ENCODE measurements at places on chromosomes 12 and 14. TPM values are rescaled to one million over a fixed set of nuclear protein-coding genes. Genes with fewer than 3 reads are reported as not detected.

- DNase-seq, result no peak
These were observed 847.8 kb downstream of the RPS29 start for GRCh38 chr14:48738186-48738925.

Gene MGAT4C
- 1.0 TPM for total RNA-seq

Gene KLHDC1
- total RNA-seq, result 19.4 TPM

DNA sequence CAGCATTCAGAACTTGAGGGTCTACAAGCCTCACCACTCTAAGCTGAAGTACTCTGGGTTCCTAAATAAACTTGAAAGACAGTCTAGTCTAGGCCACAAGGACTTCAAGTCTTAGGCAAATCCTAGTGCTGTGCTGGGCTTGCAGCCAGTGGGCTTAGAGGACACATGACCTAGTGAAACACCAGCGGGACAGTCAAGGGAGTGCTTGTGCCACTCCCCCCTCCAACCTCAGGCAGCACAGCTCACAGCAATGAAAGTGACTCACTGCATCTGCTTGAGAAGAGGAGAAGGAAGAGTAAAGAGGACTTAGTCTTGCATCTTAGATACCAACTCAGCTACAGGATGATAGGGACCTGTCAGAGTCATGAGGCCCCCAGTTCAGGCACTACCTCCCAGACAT lies 438.1 kb downstream of the IPO8 start:
- no peak for DNase-seq

- peak; percentile 78 for DNase-seq
These were observed 703 bp downstream of the NOVA1 start for GRCh38 chr14:26597071-26597588.

DNA sequence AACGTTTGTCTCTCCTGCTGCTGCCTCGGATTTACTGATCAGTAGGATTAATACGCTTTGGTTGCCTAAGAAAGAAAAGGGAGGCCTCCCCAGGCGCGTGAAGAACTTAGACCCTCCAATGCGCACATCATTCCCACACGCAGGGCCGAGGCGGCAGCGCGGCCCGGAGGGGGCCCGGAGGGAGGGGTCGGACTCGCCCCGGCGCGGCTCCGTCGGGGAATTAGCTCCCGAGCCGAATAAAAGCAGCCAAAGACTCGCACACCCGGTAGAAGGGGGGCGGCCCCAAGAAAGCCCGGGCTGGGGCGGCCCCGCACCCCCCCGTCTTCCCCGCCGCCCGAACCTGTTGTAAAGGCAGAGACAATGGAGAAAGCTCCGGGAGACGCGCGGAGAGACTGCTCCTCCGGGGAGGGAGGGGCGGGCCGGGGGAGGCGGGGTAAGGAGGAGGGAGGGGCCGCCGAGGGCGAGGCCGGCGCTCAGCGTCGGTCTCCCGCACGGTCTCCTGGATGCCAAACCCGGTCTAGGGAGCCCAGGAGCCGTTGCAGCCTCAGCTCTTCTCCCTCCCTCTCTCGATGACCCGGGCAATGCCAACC lies at the start of gene NELL2:
Gene NELL2 (minus strand): TSS at position 362 of the 590 bp plus-strand sequence. CDS start 446 bp downstream, outside the sequence.
- peak; percentile 77 for DNase-seq

DNA sequence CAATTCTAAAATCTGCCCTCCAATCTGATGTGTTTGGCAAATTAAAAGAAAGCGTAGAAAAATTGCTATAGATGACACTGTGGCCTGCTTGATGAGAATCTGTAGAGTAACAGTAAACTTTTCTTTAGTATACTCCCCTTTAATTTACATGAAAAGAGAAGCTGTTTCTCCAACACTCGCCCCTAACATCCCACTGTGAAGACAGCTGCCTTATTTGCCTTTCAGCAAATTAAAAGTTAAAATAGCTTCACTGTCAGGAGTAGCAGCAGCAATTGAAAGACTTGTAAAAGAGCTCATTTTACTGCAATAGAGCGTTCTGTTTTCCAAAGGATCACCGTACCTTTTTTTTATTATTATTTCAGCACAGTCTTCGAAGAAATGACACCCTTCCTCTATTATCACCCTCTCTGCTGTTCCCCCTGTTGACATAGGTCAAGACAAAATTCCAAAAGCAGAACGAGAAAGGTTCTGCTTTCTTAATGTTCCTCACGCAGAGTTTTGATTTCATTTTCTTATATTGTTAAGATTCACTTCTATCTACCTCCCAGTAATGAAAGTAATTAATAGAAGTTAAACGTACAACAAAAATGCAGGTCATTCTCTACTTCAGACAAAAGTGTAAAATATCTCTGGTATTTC lies 153.5 kb upstream of the USP15 start:
- no peak for DNase-seq

- DNase-seq, result no peak
These were observed 164.9 kb downstream of the NAV3 start for GRCh38 chr12:77995436-77996167.

DNA sequence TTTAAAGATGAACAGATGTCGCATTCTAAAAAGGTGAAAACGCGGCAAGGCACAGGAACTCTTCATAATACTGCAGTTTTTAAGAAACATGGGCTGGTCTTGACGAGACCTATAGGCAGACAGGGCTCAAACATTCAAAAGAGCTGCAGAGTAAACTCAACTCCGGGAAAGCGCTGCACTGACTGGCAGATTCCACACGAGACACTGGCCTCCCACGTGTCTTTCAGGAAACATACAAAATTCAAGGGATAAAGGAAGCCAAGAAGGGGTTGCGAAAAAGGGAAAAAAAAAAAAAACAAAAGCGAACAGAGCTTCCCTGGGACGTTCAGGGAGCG lies 614 bp upstream of the ARF6 start:
- DNase-seq, result no peak

- DNase-seq, result no peak
These were observed 22.3 kb downstream of the SNW1 start for GRCh38 chr14:77738559-77739250.

DNA sequence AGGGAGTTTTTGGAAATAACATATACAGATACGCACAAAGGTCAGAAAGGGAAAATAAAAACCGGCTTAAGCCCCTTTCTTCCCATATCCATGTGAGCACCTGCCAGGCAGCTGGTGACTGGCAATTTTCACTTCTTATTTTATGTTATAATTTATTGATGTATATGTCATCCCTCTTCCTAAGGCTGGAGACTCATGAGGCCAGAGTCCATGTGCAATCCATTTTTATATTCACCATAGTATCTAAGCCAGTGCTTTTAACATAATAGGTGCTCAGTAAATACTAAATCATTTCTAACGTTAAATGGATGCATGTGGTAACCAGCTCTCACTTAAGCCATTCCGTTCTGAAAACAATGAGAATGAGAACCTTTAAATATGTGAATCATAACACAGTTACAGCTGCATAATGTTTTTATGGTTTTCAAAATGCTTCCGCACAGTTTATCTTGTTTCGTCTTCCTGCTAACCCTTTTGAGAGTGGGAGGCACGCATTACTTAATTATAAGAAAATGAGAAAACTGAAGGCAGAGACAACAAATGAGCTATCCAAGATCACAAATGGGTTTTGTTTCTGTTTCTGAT lies 178.3 kb downstream of the CACNA1C start:
- DNase-seq, result no peak

DNA sequence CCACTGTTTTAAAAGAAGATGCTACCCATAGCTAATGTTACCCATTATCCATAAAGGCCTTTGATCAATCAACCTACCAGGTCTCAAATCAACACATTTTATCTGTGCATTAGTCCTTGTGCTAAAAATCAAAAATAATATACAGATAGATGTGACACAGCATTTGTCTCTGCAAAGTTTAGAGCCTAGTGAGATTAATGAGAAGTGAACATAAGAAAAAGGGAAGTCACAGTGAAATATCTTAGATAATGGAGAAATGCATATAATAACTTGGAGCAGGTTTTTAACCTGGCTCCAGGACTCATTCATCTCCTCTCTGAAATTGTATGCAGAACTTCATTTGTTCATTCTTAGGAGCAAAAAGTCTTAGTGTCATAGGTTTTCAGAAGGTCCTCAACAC lies 7.2 kb downstream of the PDE3A start:
- no peak for DNase-seq

GRCh38 chr12:46764005-46764404 lies 61.8 kb downstream of the SLC38A4 start:
- no peak for DNase-seq

DNA sequence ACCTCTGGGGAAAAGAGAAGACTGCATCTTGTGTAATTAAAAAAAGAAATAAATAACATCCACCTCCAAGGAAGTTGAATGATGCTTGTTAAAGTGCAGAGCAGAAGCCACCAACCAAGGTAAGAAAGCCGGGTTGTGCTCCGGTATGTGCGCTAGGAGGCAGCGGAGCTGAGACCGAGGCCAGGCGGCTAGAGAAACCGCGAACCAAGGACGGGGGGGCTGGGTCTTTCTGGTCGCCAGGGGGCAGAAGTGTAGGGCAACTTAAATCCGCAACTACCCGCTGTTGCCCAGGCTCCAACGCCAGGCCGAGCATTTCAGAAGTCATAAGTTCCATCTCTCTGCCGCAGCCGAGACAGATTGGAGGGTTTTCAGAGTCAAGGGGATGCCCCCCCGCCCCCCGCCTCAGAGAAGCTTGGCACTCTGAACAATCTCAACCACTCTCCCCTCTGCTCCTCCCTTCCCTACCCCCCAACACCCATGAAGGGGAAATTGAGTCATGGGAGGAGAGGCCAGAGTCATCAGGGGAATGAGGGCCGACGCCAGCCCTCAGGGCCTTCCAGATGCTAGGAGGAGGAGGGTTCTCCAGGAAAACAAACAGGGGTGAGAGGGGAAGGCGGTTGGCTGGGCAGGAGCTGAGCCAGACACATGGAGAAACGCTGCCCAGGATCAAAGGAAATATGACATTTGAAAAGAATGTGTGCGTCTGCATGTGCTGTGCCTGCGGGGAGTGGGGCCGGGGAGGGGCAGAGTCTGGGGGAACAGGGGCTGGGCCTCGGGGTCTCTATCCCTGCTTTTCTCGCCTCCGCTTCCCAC lies 2.2 kb upstream of the NFATC4 start:
- peak; percentile 95 for DNase-seq

DNA sequence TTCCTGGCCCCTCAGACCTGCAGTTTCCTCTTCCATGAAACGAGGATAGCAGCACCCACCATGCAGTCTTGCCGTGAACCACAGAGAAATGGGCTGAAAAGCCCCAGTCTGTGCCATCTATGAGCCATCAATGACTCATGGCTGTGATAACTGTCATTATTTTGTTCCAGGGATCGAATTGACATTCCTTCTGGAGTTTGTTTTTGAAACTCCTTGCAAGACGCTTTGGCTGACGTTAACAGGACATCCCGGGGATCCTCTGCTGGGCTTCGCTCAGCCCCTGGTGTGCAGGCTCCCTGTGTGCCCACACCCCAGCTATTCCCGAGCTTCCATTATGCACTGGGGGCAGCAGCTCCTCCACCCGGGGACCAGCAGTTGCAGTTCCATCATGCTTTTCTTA lies 33.8 kb downstream of the MMAB start:
- DNase-seq, result no peak

DNA sequence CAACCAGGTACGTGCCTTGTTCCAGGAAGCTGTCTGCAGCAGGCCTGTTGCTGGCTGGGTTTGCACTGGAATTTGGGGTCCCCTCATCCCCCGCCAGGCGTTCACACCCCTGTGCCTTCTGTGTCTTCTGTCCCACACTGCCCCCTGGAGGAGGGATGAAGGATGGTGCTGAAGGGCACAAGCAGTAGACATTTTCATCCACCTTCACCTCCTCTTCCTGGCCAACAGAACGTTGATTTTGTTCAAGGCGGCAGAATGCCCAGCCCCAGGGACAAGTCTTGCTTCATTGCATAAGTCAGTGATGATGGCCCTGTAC lies 122.1 kb downstream of the CALM1 start:
- no peak for DNase-seq

DNA sequence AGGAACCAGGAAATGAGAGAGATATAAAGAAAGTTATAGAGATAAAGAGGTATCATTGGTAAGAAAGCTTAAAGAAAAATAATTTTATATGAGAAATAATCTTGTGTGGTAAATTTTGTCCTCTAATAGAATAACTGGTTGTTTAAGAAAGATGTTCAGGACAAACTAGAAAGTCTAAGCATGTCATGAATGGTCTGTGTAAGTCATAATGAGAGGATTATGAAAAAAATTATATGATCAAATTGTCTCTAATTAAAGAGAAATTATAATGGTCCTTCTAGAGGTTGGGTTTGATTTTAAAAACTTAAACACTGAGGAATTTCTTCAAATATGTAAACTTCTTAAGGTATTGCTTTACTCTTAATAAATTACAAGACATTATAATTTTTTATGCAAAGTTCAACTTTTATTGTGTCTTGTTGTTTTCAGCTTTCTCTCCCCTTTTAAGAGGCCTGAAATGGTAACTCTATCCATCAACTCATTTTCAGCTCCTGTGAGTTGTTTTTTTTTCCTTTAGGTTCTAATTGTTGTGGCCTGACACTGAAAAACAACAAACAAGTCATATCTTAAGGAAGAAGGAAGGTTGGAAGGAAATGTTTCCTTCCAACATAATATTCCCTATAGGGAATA lies 88.2 kb upstream of the CNOT2 start:
- DNase-seq, result no peak

DNA sequence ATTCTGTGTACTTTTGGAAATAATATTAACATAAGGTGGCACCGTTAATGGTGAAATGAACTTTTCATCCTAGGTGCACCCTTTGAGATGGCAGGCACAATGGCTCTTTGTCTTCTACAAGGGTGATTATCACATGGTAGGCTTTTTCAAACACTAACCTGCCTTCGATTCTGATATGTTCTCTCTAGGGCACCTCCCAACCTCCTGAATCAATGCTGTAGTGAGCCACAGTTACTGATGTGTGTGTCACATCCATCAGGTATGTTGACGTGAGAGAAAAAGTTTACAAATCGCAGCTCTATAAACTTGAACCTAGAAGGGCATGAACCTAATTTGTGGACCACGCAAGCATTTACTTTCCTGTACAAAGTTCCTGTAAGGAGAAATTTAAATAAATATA lies 25.4 kb downstream of the PDE3A start:
- DNase-seq, result no peak

GRCh38 chr12:12745576-12746211 lies 28.5 kb downstream of the CDKN1B start:
- no peak for DNase-seq

DNA sequence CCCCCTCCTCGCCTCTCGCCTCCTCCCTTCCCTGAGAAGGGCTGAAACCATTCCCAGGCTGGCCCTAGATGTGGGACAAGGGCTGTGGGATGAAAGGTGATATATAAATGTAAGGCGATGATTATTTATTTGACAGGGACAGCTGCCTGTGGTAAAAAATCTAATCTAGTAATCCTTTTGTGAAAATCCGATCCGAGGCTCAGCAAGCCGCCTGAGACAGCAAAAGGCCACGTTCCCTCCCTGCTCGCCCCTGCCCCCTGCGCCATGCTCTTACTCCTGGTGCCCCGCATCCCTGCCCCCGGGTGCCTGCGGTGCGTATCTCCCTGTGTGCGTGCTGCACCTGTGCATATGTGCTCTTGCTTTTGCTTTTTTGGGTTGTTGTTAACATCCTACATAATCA lies 65.2 kb downstream of the TSPAN9 start:
- DNase-seq, result no peak

GRCh38 chr12:76898442-76898841 lies 19.6 kb upstream of the CSRP2 start:
- DNase-seq, result no peak

- DNase-seq, result no peak
These were observed 22.4 kb downstream of the MAPK1IP1L start for GRCh38 chr14:55073856-55074255.

Measured in aorta (tissue), 5 donors.